Bone marrow (tissue), 2 donors: ENCODE measurements at places on chromosomes 3 and 15.
A peak's percentile ranks its signal among the peaks of the same experiment; 100 is the strongest.

DNA sequence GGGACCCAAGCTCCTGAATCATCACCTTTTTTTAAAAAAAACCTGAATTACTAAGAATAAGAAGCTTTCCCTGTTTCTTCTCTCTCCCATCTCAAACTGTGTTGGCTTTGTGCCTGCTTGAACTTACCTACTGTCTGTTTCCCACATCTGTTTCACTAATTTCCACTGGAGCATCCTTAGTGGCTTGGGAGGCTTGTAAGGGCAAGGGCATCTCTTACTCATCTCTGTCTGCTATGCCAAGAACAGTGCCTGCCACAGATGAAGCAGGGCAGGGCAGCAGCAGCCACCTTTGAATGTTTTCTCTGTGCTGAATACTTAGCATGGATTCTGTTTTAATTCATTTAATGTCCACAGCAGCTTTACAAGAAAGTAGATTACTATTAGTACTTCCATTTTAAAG is 42.3 kb downstream of the SNRK start:
- no peak for DNase-seq

- DNase-seq: no peak
Observed at GRCh38 chr15:77083381-77084160, 12.7 kb upstream of the TSPAN3 start.

- peak; percentile 5 for DNase-seq
Observed at GRCh38 chr15:19987389-19988048, 554.1 kb downstream of the GOLGA6L6 start.

DNA sequence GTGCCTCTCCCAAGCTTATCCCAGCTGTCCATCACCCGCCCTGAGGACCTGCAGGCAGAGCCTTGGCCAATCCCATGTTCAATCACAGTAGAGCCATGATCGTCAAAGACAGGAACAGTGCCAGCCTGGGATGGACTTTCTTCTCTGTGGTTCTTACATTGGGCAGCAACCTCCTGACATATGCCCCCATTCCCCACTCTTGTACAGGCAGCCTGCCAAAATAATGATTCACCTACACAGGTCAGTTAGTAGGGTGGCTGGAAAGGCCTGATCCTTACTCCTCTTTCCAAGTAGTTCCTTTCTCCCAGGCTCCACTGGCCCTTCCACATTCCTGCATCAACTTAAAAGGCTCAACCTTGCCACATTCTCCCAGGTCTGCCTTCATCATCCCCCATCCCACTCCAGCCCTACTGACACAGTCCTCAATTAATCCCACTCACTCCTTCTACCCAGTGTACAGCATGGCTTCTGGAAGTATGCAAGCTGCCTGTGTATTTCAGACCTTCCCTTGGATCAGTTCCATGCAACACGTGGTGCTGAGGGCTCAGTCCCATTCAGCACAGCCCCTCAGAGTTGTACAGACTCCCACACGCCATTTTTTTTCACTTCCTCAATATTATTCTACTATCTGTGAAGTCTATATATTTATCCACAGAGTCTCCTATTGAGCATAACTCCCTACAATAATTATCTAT is 189.8 kb downstream of the NTRK3 start:
- DNase-seq: no peak

DNA sequence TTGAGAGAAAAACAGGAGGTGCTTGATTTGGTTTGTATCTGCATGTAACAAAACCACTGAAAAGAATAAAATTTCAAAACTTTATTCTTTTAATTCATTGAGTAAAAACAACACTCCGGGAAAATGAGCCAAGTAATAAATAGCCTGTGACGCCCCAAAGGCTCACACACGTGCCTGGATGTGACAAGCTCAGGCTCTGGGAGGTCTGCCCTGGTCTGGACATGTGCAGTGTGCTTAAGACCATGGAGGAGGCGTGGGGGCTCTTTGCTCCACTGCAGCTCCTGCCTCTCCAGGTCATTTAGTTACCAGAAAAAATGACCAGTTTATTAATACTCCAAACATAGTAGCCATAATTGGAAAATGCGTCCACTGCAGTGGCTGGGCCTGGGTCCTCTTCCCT is 8.6 kb upstream of the NME9 start:
- no peak for DNase-seq

- peak; percentile 75 for DNase-seq
Observed at GRCh38 chr3:46558184-46559043, 7.7 kb downstream of the LRRC2 start.

DNA sequence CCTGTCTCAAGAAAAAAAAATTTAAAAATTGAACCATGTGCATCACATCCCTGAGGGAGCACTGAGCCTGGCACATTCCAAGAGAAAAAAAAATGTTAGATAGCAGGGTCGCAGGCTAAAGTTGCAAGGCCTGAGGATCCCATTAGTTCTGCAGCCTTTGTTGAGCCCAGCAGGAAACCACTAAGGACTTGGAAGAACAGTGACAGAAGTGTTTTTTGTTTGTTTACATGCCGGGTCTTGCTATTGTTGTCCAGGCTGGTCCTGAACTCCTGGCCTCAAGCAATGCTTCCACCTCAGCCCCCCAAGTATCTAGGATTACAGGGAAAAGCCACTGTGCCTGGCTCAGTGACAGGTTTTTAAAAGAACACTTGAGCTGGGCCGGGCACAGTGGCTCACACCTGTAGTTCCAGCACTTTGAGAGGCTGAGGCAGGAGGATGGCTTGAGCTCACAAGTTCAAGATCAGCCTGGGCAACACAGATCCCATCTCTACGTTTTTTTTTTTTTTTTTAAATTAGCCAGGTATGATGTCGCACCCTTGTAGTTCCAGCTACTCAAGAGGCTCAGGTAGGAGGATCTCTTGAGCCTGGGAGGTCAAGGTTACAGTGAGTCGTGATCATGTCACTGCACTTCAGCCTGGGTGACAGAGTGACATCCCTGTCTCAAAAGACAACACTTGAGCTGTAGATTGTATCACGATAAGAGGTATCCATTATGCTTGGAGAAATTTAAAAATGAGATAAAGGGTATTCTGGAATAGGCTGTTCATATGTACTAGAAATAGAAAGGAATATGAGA is 15.2 kb downstream of the CHAC1 start:
- no peak for DNase-seq

DNA sequence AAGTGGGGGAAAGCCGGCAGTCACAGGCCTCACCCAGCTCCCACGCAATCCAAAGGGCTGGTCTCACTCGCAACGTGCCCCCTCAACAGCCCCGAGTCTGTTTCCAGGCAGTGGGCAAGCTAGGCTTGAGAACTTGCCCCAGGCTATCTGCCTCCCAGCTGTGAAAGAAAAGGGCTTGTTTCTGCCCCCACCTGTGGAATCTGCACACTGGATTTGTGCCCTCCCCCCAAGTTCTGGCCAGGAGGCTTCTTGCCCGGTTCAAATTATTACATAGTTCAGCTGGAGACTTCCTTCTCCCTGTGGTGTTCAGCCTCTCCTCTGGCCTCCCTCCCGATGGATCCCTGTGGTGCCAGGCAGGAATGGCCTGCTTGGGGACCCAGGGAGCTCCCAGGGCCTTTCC is 283.9 kb upstream of the LYSMD4 start:
- no peak for DNase-seq

DNA sequence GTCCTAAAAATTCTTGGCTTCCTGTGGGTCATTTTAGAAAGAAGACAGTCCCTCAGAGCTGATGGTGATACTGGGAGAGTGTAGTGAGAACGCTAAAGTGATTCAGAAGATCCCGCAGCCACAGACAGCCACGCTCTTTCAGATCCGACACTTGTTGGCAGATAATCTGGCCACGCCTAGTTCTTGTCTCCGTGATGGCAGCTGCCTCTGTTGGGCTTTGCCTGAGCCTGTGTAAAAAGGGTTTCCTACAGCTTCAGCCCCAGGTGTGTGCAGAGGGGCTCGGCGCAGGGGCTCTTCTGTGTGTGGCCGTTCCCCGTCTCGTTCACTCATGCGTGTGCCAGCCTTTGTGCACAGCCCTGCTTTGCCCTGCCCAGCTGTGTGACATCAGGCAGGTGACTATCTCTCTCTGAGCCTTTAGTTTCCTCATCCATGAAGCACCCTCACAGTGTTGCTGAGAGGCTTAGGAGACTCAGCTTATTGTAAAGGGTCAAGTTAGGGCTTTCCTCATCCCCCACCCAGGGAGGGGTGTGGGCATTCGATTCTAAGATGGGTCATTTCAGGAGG is 6.3 kb downstream of the IRAK2 start:
- no peak for DNase-seq

DNA sequence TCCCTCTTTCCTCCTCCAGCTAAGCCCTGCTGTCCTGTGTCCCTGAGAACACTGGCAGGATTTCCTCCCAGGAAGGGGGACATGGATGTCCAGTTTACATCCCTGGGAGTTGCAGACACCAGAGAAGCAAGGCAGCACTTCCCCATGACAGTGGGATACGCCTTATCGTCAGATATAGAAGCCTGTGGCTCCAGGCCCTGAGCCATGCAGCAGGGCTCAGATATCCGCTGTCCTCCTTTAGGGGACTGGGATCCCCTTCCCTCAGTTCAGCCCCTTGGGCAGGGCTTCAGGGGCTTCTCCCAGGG is 16.4 kb downstream of the CORO2B start:
- DNase-seq: no peak

- DNase-seq: no peak
Observed at GRCh38 chr15:49308686-49309085, 114.4 kb upstream of the FGF7 start.

DNA sequence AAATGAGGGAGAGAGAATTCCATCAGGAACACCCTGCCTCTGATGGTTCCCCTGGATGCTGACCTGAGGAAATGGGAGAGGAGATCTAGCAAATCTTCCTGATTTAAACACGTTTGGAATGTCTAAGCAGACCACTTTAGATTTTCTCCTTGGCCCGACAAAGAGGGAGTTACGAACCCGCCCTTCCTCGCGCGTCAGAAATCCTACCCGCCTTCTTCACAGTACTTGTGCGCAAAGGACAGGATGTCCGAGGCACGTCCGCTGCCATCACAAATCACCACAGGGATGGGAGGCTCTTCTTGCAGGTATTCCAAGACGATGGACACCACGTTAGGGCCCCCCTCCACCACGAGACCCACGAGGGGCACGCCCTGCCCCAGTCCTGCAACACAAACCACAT is 38.6 kb downstream of the TRPM1 start:
- no peak for DNase-seq

- no peak for DNase-seq
Observed at GRCh38 chr3:13574083-13574797, 25.3 kb downstream of the FBLN2 start.
